RWPE1 (cell line): ENCODE measurements at places on chromosomes 3 and 15.

DNA sequence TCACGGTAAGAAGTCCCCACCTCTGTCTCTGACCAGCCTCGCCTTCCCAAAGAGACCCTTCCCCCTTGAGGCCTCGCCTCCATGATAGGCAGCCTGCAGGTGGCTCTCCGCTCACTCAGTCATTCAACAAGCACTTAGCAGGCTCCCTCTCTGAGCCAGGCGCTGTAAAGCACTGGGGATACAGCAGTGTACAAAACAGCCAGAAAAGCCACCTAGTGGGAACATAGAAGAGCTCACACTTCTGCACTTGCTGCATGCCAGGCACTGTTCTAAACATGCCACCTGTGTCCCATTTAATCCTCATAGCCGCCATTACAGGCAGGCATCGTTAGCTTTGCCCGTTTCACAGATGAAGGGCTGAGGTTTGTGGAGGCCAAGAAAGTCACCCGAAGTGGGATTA lies 56.0 kb downstream of the SEMA3G start:
- DNase-seq = no peak

GRCh38 chr3:31772758-31773473 lies 208.1 kb downstream of the OSBPL10 start:
- no peak for DNase-seq

- no peak for DNase-seq
Measured at GRCh38 chr3:154085071-154085470, 36.1 kb upstream of the ARHGEF26 start.

GRCh38 chr15:72591361-72591760 lies 63.1 kb upstream of the GOLGA6B start:
- no peak for DNase-seq

GRCh38 chr3:76698136-76698706 lies 341.7 kb upstream of the ROBO2 start:
- no peak for DNase-seq

DNA sequence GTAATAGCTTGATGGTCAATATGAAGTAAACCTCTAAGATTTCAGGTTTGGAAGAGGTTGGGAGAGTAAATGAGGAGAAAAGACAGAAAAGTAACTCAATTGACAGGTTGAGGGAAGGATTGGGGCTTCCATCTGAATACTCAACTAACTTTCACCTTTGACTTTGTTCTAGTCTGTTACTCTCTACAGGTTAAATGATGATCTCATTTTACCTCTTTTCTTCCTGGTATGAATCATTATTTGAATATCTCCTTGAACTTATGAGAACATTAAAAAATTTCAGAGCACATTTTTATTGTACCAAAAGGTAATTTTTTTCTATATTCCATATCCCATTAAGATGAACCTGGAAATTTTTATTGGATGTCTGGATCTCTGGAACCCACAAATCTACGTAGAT lies 87.9 kb upstream of the KCNH8 start:
- DNase-seq = no peak

DNA sequence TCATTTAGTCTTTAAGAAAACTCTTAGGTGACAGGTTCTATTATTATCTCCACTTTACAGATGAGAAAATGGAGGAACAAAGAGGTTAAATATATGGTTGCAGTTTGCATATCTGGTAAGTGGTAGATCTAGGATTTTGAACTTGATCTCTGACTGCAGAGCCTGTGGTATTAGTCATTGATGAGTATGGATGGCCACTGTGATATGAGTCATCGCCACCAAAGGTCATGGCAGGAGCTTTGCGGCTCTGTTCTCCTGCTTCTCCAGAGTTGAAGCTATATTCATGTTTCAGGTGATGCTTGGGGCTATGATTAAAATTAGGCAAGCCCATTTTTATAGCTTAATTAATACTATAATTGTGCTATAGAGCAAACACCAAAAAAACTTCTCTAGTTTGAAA lies 306.2 kb upstream of the DPPA4 start:
- peak; percentile 29 for DNase-seq

- peak; percentile 30 for DNase-seq
Measured at GRCh38 chr15:100211855-100212850, 129.6 kb downstream of the ADAMTS17 start.

GRCh38 chr3:72144773-72145505 lies 360.0 kb upstream of the PROK2 start:
- DNase-seq = no peak

GRCh38 chr3:55692957-55693558 lies 206.0 kb upstream of the WNT5A start:
- DNase-seq = no peak

- no peak for DNase-seq
Measured at GRCh38 chr15:49215768-49216739, 46.0 kb downstream of the GALK2 start.

GRCh38 chr3:72282918-72283317 lies 498.0 kb upstream of the PROK2 start:
- DNase-seq = no peak

- DNase-seq = no peak
Measured at GRCh38 chr3:48561045-48561736, 2.4 kb downstream of the UCN2 start.

DNA sequence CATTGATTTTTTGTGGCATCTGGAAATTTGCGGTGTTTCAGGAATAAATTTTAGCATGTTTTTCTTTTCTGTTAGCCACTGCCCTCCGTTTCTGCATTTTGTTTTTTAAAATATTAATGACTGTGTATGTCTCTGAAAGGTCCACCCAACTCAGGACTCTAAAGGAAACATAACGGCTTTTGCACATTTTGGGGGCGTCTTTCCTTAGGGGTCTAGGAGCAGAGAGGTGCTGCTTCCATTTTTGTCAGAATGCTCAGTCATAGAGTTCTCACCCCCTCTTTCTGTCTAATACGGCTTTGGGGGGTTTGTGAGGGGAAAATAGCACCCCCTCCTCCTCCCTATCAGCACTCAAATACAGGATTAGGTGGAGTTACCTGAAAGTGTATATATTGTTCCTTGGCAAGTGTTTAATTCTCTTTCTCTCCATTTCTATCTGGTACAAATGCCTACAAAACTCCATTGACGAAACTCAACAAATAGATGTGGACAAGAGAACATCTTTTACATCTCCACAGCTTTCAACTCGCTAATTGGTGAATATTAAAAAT lies 219.4 kb downstream of the MEIS2 start:
- DNase-seq = no peak

- no peak for DNase-seq
Measured at GRCh38 chr15:87294854-87295253, 961.7 kb downstream of the NTRK3 start.

DNA sequence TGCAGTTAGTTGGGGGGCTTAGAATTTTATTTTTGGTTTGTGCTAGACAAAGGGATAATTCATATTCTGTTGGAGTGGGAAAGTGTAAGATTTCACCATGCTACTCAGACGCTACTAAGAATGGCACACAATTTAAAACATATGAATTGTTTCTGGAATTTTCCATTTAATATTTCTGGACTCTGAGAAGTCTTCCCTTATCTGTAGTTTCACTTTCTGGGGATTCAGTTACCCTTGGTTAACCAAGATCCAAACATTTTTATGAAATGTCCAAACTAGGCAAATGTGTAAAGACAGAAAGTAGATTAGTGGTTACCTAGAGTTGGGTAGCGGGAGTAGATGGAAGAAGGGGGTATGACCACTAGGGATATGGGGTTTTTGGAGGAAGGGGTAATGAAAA lies 53.1 kb downstream of the TCF12 start:
- DNase-seq = no peak

DNA sequence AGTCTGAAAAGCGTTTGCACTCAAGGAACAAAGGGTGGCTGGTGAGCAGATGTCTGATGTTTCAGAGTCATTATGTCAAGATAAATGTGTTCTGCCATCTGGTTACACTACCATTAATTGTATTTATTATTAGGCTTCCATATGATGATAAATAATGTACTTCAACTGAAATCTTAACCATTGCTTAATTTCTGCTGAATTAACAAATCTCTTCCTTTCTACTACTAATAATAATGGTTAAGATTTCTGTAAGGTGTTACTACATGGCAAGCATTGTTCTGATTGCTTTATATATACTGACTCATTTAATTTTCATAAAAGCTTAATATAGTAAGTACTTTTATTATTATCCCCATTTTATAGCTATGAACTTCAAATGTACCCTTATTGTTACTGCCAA lies 68.4 kb upstream of the GALNT15 start:
- DNase-seq = no peak

GRCh38 chr15:79702621-79703020 lies 194.2 kb downstream of the MTHFS start:
- no peak for DNase-seq

GRCh38 chr3:196120291-196120951 lies 38.5 kb upstream of the TFRC start:
- no peak for DNase-seq

DNA sequence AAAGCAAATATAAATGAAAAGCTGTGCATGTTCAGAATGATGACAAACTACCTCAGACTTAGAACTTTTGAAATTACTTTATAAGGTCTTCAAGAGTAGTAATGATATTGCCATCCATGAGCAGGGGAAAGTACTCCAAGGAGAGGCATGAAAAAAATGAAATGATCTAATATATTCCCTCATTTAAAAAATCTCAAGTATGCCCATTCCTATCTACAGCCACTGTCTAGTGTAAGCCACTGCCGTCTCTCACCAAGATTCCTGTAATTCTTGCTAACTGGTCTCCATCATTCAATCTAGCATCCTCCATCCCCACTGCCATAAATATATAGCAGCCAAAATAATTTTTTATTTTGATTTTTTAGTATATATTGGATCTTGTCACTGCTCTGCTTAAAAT lies 258.8 kb downstream of the PLOD2 start:
- no peak for DNase-seq

DNA sequence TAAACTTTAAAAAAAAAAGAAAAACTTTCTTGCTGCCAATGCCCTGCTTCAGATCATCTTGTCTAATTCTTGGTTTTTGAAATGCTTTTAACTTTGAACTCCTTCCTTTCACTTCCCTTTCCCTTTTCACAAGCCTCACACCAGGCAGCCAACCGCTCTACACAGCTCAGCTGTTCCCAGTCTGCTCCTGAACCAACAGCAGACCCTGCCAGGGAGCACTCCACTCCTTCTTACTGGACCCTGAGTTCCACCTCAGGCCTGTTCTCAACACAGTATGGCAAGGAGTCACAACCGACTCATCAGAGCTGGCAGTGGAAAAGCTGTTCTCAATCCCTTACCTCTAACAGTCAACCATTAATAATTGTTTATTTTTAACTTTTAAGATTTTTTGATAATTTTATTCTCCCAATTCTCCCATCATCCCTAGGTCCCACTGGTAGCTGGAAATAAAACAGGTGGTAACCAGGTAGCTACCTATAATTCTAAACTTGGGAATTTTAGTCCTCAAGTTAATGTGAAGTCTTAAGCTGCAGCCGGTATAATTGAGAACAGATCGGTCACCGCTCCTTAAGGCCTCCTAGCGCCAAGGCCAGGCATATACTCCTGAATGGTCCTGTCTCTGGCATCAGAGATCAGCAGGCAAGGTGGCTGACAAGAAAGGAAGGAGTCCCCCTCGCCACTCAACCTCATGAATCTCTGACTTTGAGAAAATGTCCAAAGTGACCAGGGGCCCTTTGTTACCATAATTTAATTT lies 43.9 kb downstream of the BOC start:
- DNase-seq = no peak

- DNase-seq = no peak
Measured at GRCh38 chr3:128319741-128320141, 146.9 kb downstream of the DNAJB8 start.

DNA sequence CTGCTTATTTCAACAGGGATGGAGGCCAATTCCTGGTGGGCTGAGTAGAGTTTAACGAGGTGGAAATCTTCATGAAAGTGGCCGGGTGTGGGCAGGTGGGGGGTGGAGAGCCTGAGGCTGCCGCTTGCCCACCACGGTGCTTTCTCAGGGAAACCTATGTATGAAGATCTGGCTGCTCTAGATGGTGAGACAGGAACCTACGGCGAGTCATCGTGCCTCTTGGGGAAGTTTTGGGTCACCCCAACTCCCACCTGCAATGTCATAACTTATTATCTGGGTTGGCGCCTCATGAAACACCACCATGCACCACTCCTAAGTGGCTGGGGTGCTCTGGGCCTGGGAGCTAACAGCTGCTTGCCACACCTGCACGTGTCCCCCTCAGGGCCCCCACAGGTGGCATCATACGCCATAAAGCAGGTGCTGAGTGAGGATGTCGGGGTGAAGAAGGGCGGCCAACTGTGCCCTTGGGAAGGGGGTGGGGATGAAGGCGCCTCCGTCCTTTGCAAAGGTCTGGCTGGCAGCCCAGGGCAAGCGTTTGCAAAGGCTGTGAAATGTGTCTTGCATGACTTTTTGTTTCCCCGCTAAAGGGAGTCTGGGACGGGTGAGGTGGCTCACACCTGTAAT lies 27.9 kb upstream of the SNRPA1 start:
- no peak for DNase-seq

- DNase-seq = no peak
Measured at GRCh38 chr15:76340198-76340802, 3.7 kb downstream of the ISL2 start.

DNA sequence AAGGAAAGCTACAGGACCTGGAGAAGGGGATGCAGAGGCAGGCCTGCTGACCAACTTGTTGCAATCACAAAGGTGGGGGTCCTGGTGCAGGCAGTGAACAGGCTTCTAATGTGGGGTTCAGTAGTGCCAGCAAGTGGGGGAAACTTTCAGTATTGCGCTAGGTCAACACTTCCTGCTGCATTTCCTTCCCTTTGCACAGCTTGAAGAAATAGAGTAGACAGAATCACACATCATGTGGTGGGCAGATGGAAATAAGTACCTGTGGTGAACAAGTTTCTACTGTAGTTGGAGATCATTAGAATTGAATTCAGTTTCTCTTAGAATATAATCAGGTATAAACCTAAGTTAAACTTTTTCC lies 63.4 kb downstream of the RGMA start:
- DNase-seq = no peak

DNA sequence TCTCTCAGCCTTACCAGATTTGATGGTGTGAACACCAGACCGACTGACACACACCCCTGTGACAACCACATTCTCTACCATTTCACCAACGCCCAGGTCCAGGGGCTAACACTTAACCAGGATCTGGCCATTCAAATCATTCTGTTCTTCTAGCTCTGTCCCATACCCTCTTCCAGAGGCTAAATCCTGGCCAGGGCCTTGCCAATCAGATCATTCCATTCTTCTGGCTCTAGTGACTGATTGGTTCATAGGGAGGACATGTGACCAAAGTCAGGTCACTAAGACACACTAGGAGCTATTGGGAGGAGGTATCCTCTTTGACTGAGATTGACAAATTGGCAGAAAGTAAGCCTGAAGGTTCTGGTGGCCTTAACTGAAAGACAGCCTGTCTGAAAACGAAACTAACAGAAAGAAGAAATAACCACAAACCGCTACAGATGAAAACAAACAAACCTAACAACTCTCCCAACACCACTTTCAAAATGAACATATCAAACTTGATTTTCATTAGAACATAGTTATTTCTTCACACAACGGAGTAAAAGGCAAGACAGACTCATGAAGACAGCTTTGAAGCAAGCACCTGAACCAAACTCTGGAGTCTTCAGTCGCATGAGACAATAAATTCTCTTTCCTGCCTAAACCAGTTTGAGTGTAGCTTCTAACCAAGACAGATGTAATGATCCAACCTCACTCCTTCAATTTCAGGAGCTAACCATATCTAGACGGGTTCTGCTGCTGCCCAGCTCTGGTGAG lies 68.5 kb downstream of the TRANK1 start:
- DNase-seq = no peak

GRCh38 chr15:41128174-41128902 lies 12.3 kb upstream of the INO80 start:
- no peak for DNase-seq

- no peak for DNase-seq
Measured at GRCh38 chr3:61152071-61152470, 99.2 kb downstream of the FHIT start.
